H54 (cell line): ENCODE measurements at places on chromosomes 13 and 19.

DNA sequence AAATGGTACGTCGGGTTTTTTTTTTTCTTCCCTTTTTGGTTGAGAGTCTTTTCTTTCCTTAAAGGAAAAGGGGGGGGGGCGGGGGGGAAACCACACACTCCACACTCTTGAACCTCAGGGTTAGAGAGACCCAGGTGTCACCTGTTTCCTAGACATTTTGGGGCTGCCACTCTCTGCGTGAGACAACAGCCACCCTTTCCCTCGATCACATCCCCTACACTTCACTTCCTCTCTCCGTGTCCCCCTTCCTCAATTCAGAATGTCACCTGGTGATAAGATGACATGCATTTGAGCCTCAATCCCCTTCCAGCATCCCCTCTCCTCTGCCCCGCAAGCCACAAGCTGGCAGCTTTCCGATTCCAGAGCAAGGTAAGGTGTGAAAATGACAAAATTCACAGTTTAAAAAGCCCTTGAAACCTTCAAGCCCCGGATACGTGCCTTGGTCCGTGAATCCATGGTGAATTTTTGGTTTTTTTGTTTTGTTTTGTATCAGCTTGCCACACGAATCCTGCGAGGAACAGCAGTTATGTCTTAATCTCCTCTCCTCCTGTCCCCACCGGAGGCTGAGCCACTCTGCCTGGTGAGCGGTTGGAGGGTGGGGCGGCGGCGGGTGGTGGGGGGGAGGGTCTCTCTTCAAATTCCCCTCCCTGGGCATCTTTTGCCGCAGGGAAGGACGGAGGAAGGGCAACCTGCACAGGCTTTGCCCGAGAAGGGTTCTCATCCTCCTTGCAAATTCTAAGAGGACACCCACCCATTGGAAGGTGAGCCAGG is 4.2 kb downstream of the PTPRS start:
- DNase-seq: no peak

DNA sequence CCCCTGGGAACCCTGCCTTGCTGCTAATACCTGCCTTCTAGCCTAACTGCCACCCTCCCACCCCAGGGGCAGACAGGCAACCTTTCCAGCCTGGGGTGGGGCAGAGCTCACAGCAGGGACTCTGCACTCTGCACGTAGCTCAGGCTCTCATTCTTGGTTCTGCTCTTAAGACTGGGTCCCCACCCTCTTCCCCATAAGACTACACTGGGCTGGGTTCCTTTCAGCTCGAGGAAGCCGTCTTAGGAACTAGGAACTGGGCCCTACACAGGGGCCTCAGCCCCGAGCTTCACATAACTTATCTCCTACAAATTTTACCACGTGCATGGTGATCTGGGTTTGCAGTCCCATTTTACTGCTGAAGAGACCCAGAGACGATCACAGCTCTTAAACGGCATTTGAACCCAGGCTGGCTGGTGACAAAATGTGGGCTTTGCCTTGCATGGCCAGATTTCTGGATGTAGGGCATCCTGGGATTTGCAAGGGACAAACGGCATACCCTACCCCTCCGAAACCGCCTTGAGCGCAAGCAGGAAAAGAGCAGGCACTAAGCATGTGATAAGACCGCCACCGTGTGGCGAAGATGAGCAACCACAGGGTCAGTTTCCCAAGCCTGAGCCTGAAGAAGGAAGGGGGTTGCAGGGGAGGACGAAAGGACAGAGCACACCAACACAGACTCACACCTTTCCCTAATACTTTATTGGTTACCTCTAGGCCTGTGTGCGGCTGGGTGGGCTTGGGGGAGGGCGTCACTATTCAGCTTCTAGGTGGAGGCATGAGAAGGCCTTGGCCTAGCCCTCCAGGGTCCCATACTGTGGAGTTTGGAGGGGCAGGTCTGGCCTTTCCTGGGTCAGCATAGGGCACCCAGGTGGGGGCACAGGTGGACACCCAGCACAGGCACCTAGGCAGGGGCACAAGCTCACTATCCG is 5.1 kb downstream of the JUNB start:
- DNase-seq: no peak

DNA sequence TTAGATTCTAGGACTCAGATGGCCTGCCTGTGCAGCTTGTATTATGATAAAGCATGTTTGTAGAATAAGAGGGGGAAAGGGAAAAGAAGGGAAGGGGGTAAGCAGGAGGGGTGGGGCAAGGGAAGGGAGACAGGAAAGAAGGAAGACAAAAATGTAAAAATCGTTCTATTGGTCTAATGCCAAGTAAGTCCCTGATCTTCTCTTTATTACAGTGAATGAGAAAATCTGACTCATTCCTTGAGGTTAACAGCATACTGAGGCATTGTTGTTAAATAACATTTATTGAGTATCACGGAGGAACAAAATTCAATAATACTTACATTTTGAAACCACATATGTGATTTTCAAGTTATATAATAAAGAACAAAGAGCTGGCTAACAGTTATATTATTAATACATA is 1534.7 kb downstream of the OLFM4 start:
- no peak for DNase-seq

DNA sequence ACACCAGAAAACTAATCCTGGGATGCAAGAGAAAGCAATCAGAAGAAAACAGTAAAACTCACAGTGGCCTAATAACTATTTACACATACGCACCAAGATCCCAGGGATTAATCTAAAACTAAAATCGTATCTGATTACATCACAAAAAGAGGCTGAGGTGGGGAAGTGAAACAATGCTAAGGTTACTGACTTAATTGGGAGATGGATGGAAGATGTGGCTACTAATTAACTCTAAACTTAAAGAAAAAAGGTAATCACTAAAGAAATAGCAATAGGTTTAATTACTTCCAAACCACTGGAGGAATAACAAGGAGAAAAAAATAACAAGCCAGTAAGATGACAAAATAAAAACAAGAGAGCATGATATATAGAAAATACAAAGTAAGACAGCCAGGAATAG is 50.4 kb downstream of the NUFIP1 start:
- no peak for DNase-seq

DNA sequence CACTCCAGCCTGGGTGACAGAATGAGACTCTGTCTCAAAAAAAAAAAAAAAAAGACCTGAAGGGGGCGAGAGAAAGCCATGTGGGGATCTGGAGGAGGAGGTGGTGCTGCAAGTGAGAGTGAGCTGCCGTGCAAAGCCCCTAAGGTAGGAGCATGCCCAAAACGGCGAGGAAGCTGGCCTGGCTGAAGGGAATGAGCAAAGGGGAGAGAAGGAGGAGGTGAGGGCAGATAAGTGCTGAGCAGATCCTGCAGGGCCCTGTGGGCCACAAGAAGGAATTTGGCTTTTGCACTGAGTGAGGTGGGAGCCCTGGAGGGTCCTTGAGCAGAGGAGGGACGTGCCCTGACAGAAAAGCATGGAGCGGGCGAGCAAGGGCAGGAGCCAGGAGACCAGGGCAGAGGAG is 19.4 kb upstream of the ADGRE5 start:
- no peak for DNase-seq

- no peak for DNase-seq
These were observed 191.5 kb upstream of the ZNF536 start for GRCh38 chr19:30180691-30181090.

DNA sequence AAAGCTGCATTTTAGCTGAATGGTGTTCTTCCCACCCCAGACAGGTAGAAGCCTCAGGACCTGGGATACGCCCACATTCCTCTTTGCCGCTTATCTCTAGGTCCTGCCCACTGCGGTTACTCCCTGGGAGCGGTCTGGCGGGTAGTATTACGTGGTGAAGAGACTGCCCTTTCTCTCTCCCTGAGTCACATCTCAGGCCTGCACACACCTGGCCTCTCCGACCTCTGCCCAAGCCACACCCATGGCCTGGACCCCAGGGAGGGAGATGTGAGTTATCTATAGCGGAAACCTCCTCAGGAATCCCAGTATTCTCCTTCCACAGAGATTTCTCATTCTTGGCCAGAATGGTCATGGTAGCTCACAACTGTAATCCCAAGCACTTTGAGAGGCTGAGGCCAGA is 17.3 kb downstream of the RHPN2 start:
- no peak for DNase-seq

DNA sequence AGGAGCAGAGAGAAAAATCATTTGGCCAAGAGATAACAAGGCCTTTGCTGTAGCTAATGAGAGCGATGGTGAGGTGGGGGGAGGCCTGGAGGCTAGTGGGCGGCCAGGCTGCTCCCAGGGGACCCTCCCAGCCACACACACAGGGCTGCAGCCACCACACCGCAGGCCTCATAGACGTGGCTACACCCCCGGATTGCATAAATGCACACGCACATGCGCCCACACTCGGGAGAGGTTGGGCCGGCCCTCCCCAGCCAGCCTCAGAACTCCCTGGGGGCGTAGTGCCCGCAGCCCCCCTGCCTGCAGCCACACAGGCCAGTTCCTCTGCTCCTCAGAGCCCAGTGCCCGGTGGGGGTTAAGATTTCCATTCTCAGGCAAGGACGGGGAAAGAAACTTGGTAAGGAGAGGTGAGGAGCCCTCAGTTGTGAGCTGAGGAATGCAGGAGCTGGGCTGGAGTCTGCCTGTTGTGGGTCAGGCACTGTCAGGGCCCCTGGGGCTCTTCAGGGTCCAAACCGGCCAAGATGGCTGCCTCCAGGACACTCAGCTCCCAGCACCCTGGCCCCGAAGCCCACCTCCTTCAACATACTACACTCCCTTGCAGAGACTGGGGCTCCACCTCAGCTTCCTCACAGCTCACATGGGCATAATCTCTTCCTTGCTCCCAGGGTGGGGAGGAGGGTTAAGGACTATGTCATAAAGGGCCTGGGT is 8.0 kb downstream of the PTH2 start:
- DNase-seq: no peak

DNA sequence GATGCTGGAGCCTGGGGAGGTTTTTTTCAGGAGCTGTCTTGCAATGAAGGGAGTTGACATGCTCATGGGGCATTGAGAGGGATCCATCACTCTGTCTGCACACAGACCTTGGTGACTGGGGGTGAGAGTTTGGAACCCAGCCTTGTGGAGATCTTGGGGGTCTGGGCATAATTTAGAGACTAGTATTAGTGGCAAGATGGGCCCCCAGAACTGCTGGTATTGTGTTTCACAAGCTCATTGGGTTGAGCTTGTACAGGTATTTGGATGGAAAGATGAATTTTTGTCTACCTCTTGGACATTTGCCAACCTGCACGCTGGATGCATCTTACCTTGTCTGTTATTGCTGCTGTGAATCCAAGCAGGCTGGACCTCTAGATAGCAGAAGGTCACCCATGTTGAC is at the start of gene OR2Z1:
Gene OR2Z1, plus strand, starts transcription at position 301 of the 400 bp plus-strand sequence. CDS start 9,395 bp downstream, outside the sequence.
- no peak for DNase-seq
